Aortic smooth muscle cell (primary cell): ENCODE measurements at places on chromosomes 16 and 17. TPM values are rescaled to one million over a fixed set of nuclear protein-coding genes. Genes with fewer than 3 reads are reported as not detected.

The NDE1 gene
- total RNA-seq: 26.8 and 33.6 TPM in 2 replicates

The B4GALNT2 gene
- 0.06 and 1.5 TPM in 2 replicates for total RNA-seq

The PRSS36 gene
- total RNA-seq: 0.53 and 0.62 TPM in 2 replicates

The ASPA gene
- 0.06 and 0.13 TPM in 2 replicates for total RNA-seq

The KCNH6 gene
- not detected in 2 replicates for total RNA-seq

The MYCBPAP gene
- total RNA-seq: 1.7 and 2.4 TPM in 2 replicates

The ZG16 gene
- total RNA-seq: not detected in 2 replicates

The WNK4 gene
- 0.06 TPM in 1 of 2 replicates, not detected in the other for total RNA-seq

The BCO1 gene
- not detected in 2 replicates for total RNA-seq

The PPY gene
- not detected in 2 replicates for total RNA-seq

The IGF2BP1 gene
- total RNA-seq: 0.26 and 0.62 TPM in 2 replicates
